ENCODE measurements at places on chromosomes 11 and 22. TPM values are rescaled to one million over a fixed set of nuclear protein-coding genes. Genes with fewer than 3 reads are reported as not detected.

The TMPRSS5 gene
- total RNA-seq = 2.2 TPM

The CDON gene
- 50.3 TPM for total RNA-seq

The OVOL1 gene
- total RNA-seq = not detected

The ATXN10 gene
- total RNA-seq = 126 TPM

The IFITM10 gene
- total RNA-seq = 10.7 TPM

The RIC8A gene
- 77.3 TPM for total RNA-seq

The GALNT18 gene
- 37.3 TPM for total RNA-seq

The TCP11L1 gene
- total RNA-seq = 39.4 TPM

The FOLR2 gene
- 27.7 TPM for total RNA-seq

The HMBS gene
- total RNA-seq = 6.9 TPM

- no peak for DNase-seq
These were observed 179.2 kb downstream of the SBF2 start for GRCh38 chr11:10114593-10115404.

GRCh38 chr11:1549338-1550330 lies 22.4 kb downstream of the DUSP8 start:
- DNase-seq = no peak

DNA sequence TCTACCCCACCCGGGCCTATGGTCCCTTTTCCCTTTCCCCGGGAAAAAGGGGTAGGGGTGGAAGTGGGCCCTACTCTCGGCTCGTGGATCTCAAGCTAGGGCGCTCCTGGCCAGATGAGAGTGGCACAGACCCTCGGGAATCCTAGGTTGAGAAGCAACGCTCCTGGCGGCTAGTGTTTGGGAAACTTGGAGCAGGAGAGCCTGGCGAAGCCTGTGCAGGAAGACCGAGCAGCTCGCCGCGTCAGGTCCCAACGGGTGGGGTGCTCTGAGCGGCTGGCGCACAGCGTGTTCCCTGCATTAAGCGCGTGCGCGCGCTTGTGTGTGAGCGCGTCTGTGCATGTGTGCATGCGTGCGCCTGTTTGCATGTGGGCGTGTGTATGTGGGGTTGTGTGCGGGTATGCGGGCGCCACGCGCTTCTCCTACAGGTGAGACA lies 7.1 kb upstream of the FLI1 start:
- DNase-seq = peak; percentile 80

GRCh38 chr22:24432059-24432853 lies 4.9 kb downstream of the ADORA2A start:
- DNase-seq = peak; percentile 71

DNA sequence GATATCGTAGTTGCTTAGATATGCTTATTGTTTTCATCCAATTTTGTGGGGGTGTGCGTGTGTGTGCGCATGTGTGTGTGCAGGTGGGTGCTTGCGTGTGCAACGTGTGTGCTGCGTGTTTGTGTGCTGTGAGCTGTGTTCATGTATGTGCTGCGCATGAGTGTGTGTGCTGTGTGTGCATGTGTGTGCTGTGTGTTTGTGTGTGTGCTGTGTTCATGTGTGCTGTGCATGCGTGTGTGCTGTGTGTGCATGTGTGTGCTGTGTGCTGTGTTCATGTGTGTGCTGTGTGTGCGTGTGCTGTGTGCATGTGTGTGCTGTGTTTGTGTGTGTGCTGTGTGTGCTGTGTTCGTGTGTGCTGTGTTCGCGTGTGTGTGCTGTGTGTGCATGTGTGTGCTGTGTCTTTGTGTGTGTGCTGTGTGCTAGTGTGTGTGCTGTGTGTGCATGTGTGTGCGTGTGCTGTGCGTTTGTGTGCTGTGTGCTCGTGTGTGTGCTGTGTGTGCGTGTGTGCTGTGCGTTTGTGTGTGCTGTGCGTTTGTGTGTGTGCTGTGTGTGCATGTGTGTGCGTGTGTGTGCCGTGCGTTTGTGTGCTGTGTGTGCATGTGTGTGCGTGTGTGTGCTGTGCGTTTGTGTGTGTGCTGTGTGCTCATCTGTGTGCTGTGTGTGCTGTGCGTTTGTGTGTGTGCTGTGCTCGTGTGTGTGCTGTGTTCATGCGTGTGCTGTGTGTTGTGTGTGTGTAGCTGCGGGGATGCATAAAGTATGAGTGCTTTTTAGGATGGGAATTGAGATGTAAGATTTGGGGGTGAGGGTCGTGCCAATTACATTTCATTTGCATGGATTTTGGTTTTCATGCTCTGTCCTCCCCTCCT lies 7.6 kb downstream of the IGF2 start:
- peak; percentile 0 for DNase-seq

- peak; percentile 35 for DNase-seq
These were observed 359.3 kb downstream of the TBC1D22A start for GRCh38 chr22:47121791-47122190.

- DNase-seq = peak; percentile 84
These were observed 812 bp downstream of the JAM3 start for GRCh38 chr11:134069426-134070341.

DNA sequence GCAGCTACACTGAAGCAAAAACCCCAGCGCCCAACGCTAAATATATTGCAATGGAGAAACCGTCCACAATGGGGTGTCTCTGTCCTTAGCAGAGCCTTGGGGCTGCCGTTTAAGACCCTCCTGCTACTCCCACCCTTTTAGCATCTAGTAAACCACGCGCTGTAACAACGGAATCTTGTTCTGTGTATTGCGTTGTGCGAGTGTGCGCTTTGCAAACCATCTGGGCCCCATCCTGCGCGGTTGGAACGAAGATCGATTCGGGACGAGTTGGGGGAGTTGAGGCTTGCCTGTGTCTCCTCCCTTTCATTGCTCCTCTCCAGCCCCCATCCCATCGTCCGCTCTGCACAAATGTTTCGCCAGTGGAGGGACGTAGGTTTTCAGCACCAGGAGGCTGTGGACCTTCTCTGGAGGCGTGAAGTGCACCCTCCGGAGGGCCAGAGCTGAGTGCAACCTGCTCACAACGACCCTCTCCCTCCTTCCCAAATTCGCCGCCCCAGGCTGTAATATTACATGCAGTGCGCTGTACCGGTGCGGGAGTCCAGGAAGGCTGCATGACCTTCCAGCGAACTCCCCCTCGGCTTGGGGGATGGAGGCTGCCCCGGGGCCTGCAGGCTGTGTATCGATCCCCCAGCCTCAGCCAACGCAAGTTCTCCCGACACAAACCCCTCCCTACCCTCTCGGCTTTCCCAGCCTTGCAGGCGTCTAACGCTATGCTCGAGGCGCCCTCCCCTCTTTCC lies 1.6 kb upstream of the KMT2A start:
- DNase-seq = no peak

DNA sequence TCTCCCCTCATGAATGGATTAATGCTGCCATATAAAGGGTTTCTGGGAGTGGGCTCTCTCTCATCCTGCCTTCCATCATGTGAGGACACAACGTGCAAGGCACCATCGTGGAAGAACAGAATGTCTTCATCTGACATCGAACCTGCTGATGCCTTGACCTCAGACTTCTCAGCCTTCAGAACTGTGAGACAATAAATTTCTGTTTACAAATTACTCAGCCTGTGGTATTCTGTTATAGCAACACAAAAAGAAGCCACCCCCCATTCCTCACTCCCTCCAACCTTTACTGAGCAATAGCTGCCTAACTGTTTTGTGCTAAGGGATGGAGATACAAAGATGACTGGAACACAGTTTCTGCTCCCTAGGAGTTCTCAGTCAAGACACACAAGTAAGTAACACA lies 106.1 kb upstream of the PLET1 start:
- no peak for DNase-seq

DNA sequence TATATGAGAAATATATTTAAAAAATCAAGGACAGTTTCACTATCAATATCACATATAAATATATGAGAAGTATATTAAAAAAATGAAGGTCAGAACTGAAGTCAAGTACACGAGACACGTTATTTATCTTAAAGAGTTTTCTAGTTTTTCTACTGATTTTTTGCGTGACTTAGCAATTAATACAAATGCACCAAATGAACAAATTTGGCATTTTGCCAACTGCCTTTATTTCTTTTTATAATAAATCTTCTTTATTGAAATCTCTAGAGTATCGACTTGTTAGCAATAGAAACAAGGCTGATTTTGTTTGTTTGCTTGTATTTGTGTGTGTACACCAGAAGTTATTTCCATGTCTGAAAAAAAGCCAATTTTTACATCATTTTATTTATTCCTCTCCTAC lies 1684.7 kb upstream of the RAG2 start:
- DNase-seq = no peak

DNA sequence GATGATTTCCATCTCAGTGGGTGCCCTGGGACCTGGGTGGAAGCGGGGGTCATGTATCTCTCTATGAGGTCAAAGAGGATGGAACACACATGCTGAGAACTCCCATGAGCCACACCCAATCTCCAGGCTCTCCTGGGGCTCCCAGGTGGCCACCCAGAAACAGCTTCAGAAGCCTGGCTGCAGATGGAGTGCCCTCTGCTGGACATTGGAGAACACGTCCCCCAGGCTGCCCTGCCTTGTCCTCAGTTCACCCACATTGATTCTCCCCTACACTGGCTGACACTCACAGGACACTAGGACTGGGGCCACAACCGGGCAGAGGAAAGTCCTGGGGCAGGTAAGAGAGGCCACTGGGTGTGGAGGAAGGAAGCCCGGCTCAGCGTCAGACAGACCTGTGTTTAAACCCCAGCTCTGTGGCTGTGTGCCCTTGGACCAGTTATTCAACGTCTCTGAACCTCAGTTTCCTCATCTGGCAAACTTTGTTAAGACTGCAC lies 4.5 kb upstream of the NOL12 start:
- peak; percentile 89 for DNase-seq

DNA sequence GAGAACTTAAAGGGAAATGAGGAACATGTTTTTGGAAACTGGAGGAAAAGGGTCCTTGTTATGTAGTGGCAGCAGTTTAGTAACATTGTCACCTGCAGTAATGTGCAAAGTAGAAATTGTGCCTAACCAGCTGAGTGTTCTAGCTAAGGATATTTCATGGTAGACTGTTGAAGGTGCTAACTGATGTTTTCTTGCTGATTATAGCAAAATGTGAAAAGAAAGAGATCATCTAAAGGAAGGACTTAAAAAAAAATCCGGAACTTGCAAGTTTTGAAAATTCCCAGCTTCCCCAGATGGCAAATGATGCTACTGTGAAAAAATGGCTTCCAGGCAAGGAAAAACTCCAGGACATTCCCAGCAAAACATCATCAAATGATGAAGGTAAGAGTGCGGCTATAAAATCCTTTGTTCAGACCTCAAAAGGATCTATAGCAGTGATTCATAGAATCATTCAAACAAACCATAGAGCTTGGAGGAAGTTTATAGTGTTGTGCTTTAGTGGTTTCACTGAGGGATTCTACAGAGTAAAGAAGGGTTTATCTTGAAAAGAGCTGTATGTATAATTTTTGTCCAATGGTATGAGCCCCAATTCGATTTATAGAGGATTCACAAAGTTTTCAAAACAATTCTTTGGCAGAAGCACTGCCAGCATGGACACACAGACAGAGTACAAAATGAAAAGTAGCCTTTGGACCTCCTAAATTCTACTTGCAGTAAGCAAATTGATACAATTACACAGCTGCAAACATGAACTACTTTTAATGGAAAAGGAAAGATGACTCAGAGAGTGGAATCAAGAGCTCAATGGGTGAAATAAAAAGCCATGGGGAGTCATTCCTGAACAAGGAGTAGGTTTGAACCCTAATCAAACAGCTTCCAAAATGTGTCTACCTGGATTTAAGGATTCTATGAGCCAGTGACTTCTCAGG lies 4.3 kb upstream of the TRIM44 start:
- DNase-seq = no peak

GRCh38 chr11:79600711-79601110 lies 159.9 kb upstream of the TENM4 start:
- DNase-seq = no peak

- DNase-seq = no peak
These were observed 9.4 kb upstream of the NLRP10 start for GRCh38 chr11:7974668-7975067.

DNA sequence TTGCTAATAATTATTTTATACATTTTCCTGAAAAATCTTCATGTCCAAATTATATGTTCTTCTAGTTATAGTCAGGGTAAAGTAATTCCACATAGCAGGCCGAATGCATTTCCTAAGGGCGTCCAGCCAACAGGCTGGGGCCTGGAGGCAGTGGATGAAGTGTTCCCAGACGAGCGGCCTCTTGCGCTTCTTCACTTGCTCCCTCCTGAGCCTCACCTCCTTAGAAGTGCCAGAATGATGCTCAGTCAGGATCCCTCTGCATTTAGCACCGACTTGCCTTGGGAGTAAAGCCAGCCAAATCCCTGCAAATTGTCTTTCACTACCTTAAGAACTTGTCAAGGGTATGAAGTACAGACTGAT lies 1.5 kb downstream of the OLFML1 start:
- no peak for DNase-seq

- no peak for DNase-seq
These were observed 47.1 kb downstream of the SLC22A12 start for GRCh38 chr11:64638018-64638665.

- DNase-seq = no peak
These were observed 105.1 kb downstream of the CHST1 start for GRCh38 chr11:45560155-45560912.

- DNase-seq = no peak
These were observed 16.6 kb downstream of the YPEL1 start for GRCh38 chr22:21719024-21719423.

DNA sequence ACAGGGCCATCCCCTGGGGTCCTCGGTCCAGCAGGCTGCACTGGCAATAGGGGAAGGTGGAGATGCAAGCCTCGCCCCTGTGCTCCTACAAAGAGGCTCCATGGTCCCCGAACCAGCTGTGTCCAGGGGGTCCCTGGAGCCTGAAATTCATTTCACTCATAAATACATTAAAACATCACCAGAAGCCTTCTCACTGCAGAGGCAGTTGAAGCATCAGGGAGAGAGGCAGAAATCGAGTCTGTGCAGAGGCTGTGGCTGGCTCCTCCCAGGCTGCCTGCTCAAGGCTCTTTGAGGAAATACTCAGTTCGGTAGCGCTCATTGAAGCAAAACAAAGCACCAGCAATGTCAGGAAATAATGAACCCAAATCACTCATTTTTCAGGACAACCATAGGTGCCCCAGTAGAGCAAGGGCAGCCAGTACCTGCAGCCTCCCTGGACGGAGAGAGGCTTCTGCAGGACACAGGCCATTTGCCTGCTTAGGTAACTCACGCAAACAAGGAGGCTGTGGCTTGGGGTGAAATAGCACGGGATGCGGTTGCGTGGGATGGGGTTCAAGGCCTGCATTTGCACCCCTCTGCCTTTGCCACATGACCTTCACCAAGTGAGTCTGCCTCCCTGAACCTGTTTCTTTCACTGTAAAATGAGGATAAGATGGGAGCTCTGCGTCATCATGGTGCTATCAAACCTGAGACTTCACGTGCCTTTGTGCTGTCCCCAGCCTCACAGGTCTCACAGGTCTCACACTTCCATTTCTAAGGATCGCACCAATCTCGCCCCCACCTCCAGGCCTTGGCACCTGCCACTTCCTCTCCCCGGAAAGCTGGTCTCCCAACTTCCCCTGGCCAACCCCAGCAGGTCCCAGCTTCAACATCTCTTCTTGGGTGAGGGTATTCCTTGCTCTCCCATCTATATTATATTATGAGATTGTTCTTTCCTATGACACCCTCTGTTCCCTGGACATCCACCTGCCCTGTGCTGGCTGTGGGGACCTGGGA lies 84.3 kb upstream of the SHISAL1 start:
- no peak for DNase-seq

- DNase-seq = no peak
These were observed 8.1 kb upstream of the PLXNB2 start for GRCh38 chr22:50315289-50316113.

Measured in aorta (tissue), 5 donors.